NB4 (cell line): ENCODE measurements at places on chromosomes 7 and 10.
A peak's percentile ranks its signal among the peaks of the same experiment; 100 is the strongest.

DNA sequence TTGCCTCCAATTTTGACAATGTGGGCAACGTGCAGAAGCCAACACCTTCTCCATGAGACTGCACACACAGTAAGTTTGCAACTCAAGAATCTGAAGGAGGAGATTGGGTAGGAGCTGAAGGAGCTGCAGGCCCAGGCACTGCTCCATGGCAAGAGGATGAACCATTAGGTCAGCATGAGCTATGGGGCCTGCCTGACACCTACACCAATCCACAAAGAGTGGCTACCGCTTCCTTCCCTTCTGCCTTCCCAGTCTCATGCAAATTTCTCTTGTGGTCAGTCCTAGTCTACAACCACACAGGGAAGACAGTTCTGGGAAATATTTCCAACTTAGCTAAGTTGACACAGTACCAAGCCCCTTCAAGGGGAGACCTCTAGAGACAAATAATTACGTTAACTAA, 142.0 kb upstream of the ADO start:
- no peak for DNase-seq

- no peak for DNase-seq
These were observed 109.7 kb downstream of the GNAI1 start for GRCh38 chr7:80244206-80244916.

DNA sequence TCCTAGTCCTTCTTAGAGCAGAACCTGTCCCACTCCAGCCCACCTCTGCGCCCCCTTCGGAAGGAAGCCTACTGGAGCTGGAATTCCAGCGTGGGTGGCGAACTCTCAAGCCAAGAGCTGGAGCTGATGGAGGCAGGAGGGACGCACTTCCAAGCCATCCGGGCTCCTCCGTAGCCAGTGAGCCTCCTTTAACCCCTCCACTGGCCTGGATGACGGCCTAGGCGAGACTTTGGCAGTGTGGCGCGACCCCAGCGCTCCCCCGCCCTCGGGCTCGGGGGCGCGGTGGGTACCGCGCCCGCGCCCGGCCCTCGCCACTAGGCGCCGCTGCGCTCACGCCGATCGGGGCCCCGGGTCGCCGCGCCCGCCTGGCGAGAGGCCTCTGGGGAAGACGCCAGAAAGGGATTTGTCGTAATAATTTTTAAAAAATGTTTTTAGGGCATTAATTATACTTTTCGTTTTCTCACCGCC, 5.1 kb upstream of the EMX2 start:
- peak; percentile 49 for DNase-seq

- DNase-seq = no peak
These were observed 32.1 kb upstream of the CHST15 start for GRCh38 chr10:124125305-124126116.

DNA sequence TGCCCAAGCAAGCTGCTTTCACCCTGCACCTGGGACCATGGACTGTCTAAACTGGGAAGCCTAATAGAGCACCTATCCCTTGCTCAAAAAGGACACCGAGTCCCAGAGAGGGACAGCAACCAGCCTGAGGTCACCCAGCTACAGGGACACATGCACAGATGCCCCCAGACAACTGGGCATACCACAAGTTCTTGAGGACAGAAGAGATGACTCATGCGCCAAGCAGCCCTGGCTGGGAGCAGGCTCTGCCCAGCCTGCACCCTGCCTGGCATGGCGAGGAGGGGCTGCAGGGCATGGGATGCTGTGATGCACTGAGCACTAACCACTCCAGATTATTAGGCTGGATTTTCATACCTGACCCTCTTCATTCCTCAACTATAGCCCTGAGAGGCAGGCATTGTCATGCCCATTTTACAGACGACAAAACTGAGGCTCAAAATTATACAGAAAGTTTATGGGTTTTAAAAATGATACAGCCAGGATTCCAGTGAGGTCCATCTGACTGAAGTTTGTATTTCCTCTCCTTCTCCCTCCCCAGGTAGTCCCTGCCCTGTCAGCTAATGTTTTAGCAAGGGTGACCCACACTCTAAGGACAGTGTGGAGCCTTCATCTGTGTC, 289.3 kb upstream of the ZMIZ1 start:
- DNase-seq = no peak

GRCh38 chr7:91342346-91342745, 78.1 kb downstream of the FZD1 start:
- no peak for DNase-seq

DNA sequence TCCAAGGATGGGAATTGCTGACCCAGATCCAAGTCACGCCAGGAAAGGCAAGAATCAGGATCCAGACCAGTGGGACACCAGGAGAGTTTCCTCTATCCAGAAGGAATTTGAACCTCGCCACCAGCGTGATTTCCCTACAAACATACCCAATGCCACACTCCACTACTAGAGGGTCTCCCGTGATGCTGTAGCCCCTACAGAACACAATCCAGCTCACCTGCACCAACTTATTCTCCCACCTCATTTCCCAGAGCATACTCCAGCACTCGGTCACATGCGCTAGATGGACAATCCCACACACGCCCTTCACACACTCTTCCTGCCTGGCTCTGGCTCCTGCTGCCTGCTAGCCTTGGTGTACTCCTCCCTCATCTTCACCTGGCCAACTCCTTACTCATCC, 142.1 kb upstream of the PDE1C start:
- no peak for DNase-seq

DNA sequence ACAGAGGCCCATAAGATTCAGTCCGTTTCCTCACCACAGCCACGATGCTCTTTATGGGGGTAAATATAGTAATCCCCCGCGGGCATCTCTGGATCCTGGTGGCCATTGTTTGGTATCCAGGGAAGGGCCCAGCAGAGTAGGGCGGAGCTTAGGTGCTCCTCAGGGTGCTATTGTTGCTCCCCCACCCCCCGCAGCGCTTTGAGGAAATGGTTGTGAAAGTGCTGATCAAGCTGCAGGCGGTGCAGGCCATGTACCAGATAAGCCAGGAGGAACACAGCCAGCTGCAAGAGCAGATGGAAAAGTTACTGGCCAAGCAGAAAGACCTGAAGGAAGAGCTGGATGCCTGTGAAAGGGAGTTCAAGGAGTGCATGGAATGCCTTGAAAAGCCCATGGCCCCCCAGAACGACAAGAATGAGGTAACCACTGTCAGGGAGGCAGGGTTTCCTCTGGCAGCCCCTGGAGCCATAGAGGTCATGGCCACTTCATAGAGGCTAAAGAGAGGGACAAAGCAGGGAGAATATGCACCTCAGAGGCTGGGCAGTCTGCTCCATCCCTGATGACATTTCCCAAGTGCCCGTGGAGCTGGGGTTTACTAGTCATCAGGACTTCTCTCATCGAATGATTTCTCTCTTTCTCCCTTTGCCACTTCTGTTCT, 17.6 kb upstream of the FLNC start:
- peak; percentile 96 for DNase-seq

- DNase-seq = peak; percentile 69
These were observed 41.8 kb upstream of the GJD4 start for GRCh38 chr10:35563261-35563891.

DNA sequence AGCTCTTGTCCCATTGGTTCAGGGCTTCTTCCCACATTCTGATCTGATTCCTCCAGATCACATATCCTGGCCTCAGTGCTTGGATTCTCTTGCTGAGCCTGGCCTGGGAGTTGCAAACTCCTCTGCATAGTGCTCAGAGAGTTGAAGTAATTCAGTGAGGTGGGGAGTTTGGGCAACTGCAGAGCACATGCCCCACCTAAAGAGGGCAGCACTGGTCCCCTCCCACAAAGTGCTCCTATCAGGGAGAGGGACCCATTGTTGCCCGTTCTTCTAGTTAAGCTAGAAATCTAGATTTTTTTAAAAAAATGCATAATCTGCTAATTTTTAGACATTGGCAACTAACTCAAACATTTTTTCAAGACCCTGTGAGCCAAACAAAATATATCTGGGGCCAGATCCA, 45.1 kb downstream of the CHN2 start:
- peak; percentile 42 for DNase-seq

DNA sequence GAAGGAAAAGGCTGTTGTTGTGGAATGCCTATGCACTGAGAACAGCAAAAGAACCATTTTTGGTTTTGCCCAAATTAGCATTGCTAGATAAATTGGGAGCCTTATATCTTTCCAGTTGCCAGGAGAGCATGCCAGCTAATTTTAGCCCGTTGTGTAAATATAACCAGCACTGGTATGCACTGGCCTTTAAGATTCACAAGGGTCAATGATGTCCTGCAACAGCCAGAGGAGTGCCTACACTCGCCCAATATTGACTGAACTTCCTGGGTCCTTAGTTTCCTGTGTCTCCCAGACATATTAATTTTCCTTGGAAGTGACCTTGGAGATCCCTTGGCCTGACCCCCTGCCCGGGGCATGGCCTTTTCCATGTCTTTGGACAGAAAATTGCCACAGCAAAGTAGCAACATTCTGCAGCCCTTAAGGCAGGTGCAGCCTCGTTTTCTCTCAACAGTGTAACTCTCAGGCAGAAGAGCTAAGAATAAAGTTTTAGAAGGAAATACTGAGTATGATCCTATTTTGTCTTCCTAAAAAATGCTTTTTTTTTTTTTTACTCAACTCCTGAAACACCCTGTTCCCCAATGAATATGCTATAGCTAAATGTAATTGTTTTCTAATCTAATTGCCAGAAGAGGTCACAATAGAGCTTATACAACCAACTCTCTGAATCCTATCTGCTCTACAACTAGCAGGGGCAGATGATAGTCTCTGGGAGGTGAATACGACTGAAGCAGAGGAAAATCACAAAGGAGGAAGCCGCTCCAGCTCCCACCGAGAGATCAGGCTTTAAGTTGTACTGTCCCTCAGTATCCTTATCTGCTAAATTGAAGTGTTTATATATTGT, 131.9 kb upstream of the PCGF5 start:
- peak; percentile 42 for DNase-seq

- DNase-seq = no peak
These were observed 273.9 kb downstream of the RPS24 start for GRCh38 chr10:78307576-78307975.

DNA sequence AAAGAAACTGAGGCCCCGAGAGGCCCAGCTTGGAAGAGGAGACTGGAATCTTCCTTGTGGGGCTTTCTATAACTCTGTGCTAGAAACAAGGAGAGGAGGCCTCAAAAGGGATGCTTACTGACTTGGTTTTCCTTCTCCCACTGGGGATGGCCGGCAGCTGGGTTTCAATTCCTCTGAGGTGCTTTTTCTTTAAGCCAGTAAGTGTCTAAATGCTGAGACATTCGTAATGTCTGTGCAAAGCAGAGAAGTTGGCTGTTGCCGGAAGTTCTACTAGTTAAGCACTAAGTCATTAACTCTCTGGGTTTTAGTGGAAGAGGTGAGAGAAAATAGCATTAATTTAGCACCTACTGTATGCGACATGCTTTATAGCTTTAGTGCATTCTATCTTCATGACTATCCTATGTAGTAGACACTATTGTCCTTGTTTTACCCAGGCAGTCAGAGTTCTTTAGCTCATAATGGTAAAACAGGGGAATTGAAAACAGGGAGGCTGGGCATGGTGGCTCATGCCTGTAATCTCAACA, 135.2 kb downstream of the RGS10 start:
- DNase-seq = no peak

GRCh38 chr7:154840086-154840485, 162.8 kb downstream of the PAXIP1 start:
- no peak for DNase-seq

DNA sequence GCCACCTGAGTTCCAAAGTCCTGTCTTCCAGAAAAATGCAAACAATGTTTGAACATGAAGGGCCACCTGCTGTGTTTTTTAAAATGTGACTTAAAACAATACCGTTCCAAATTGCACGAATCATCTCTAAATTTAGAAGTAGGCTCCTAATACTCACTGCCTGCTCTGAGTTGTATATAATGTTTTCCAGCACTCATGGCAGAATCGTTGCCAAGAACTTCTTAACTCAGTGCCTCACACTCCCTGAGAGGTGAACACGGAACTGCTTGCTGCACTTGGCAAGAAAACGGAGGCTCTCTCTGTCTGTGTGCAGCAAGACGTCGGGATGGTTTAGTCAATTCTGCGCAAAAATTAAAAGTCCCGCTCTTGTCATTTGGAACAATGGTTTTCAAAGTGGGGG, 757.3 kb upstream of the AUTS2 start:
- DNase-seq = no peak

DNA sequence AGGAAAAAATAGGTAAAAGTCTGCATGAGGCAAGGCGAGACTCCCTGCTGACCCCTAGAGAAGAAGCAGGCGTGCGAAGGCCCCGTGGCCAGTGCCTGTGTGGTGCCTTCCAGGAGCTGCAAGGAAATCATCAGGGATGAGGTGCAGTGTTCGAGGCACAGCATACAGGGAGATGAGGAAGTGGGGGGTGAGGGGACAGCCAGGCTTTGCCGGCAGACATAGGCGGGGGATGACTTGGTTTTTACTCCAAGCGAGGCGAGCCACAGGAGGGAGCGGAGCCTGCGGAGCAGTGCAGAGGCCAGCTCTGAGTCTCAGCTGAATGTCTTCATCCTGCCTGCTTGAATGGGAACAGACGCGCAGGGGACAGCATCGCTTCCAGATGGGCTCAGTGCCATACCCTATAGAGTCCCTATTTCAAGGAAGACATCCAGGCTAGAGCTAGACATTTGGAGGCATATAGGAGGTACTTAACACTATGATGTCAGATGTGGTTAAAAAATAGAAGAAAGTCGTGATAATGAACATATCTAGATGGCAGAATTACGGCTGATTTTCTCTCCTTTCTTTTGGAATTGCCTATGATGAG, 49.5 kb downstream of the TCERG1L start:
- no peak for DNase-seq

GRCh38 chr10:106930751-106931150, 233.8 kb downstream of the SORCS1 start:
- no peak for DNase-seq

DNA sequence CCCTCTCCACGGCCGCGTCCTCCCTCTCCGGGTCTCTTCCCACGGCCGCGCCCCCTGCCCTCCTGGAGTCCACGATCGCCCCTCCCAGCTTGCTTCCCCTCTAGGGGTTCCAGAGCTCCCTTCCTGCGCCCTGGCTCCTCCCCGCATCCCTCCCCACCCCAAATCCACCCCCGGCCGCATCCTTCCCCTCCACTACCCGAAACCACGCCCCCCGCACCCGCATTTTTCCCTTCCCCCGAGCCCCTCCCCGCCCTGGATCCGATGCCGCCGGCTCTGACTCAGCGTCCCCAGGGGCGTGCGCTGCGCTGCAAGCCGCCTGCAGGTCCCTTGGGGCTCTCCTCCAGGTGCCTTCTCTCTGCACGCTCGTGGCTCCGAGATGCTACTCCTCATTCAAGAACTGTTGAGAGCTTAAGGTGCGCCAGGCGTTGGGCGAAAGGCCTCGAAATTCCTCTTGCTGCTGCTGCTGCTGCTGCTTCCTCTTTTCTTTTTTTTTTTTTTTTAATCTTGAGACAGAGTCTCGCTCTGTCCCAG, 372 bp upstream of the TMEM130 start:
- DNase-seq = peak; percentile 91

DNA sequence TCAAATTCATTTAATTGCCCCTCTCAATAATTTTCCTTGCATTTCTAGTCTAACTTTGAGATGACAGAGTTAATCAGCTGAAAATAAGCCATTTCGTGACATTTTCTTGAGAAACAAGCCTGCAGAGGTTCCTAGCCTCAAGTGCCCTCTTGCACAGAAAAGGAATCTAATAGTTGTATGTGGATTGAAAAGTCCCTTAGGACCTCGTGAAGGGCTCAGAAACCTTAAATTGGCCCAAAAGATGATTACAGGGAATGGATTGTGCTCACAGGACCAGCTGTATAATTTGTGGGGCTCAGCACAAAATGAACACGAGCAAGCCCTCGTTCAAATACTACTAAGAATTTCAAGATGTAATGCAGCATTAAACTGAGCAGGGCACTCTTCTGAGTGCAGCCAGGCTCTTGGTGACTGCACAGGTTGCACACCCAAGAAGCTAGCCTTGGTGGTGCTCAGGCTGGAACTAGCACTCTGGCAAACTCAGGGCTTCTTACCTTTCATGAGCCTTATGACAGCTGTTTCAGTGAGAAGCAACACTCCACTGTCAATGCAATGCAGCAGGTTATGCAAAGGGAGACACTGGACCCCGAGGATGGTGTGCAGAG, 102.2 kb downstream of the GSAP start:
- no peak for DNase-seq
